Omental fat pad (tissue), 4 donors: ENCODE measurements at places on chromosomes 2 and 18.

- no peak for DNase-seq
These were observed 14.1 kb downstream of the CEP68 start for GRCh38 chr2:65070172-65070830.

GRCh38 chr2:240498958-240499260 is 58.9 kb downstream of the ANKMY1 start:
- peak; percentile 9 for DNase-seq

DNA sequence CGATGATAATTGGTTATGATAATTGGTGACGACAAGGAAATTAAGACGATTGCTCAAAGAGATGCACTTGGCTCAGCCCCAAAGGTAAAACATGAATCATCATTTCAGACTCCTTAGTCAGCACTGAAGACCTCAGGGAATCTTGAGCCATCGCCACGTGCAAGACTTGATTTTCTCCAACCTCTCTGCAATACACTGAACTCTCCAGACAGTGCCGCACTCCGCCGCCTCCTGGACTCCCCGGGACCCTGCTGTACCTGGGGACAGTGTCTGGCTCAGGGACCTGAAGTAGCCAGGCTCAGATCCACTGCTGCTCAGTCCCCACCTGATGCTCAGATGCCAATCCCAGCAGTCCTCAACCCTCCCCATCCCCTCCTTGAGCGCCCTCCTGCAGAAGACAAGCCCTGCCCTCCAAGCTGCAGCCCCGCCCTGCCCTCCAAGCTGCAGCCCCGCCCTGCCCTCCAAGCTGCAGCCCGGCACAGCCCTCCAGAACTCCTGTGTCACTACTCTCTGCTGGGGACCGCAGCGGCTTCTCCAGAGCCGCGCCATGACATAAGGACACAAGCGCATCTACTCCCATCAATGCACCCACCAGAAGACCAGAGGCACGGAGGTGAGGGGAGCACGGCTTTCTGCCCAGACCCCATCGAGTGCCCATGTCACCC is 1.1 kb downstream of the TMEM18 start:
- DNase-seq, result peak; percentile 36

- no peak for DNase-seq
These were observed 36.4 kb downstream of the SLC20A1 start for GRCh38 chr2:112682101-112682500.

- DNase-seq, result no peak
These were observed 163.0 kb upstream of the PXDN start for GRCh38 chr2:1907291-1907690.

- no peak for DNase-seq
These were observed 129.1 kb upstream of the LGALSL start for GRCh38 chr2:64324746-64325410.

DNA sequence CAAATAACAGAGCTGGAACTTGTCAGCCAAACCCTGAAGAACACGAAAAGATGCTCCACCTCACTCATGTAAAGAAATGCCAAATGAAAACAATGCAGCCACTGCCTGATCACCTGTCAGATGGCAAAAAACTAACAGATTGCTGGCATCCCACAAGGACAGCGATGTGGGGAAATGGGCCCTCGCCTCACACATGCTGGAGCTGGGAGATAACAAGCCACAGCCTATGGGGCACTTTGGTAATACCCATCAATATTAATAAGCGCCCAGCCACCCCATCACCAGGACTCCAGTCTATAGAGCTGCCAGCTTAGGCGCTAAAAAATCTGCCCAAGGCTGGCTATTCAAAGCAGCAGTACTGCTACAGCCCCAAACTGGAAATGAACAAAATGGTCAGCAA is 27.0 kb downstream of the TFCP2L1 start:
- no peak for DNase-seq

GRCh38 chr18:78974115-78974761 is 5.4 kb upstream of the SALL3 start:
- DNase-seq, result no peak

DNA sequence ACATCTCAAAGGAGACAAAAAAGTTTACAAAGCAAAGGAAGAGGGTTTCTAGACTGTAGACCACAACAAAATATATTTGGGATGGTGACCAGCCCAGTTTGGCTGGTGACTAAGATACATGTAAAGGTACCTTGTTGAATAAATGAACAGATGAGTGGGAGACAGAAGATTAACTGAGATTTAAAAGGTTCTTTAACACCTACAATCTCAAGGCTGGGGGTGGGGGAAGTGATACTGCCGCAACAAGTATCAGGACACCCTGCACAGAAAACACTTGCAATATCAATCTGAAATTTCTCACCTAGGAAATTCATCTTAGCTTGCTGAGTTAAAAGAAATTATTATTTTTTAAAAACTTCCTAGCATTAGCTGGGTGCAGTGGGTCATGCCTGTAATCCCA is 8.3 kb downstream of the RNF149 start:
- no peak for DNase-seq

- DNase-seq, result no peak
These were observed 298.8 kb downstream of the ZNF407 start for GRCh38 chr18:74896390-74896991.

DNA sequence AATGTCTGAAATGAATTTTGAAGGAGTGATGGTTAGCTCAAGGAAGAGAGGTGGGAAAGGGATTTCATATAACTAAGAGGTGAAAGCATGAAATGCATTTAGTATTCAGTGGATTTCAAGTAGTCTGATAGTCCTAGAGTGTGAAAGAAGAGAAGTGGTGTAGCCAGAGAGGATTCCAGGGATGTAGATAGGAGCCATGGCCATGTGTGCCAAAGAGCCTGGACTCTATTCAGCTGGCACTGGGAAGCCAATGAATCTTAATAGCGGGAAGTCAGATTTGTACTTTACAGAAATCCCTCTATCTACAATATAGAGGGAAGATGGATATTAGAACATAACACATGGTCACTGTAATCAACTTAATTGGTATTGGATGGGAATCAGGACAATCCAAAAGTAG is 8.3 kb upstream of the BOLL start:
- DNase-seq, result no peak

DNA sequence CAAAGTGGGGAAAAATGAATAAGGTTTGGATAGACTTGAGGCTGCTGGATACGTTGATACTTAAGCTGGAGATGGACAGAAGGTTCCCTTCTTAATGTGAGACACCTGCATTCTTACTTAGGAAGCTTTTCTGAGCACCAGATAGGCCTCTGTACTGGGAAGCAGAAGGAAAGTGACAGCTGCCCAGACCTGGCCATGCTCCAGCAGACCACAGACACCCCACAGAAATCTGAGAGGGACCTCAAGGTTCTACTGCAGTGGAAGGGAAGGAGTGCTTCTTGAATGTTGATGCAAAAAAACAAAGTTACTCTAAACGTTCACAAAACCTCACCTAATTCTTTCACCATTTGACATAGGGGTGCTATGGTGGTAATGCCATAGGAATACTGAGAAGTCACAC is 642.1 kb upstream of the ID2 start:
- DNase-seq, result no peak

- no peak for DNase-seq
These were observed 256.0 kb upstream of the HNMT start for GRCh38 chr2:137708311-137708710.

DNA sequence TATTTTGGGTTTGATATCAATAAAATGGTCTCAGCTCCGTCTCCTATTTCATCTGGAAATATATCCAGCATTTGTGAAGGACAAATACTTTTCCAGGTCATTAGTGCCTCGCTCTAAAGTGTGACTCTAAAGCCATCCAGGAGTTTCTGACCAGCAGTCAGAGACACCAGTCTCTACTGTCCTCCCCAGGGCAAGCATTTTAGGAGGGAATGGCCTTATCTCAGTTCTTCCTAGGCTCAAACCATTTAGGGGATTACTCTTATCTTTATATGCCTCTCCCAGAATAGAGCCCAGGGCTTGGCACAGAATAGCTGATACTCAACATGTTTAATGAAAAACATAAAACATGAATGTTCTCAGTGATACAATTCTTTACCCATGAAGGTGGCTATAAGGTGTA is 187.6 kb downstream of the NAPG start:
- no peak for DNase-seq

DNA sequence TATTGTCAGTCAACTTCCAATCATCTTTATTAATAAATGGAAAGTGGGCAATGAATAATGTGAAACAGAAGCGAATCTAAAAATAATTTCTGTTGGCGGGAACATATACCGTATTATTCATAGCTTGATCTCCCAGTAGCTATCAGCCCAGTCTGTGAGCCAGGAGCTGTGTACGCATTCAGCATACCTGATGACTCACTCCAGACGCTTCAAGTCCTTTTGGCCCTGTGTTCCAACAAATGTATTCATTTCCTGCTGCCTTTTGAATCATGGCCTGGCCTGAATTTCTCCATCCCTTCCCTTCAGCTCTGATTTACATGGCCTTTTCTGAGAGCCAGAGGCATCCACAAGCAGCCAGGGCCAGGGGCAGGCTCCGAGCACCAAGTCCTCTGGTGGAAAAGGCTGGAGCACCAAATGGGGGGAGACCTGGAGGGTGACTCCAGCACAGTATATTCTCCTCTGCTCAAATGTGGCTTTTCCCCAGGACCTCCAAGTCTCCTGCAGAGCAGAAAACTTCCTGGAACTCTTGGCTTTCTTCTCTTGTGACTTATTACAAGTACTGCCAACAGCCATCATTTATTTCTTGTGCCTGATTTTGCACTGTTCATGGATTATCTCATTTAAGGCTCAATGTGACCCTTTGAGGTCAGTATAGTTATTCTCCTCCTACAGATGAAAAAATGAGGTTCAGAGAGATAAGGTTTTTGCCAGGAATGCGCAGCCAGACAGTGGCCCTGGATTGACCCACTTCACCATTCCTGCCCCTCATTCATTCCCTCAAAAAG is 108.7 kb downstream of the EN1 start:
- no peak for DNase-seq

- DNase-seq, result no peak
These were observed 47.8 kb downstream of the ARHGEF4 start for GRCh38 chr2:130884503-130884902.

GRCh38 chr2:3962719-3963118 is 259.3 kb downstream of the DCDC2C start:
- no peak for DNase-seq

DNA sequence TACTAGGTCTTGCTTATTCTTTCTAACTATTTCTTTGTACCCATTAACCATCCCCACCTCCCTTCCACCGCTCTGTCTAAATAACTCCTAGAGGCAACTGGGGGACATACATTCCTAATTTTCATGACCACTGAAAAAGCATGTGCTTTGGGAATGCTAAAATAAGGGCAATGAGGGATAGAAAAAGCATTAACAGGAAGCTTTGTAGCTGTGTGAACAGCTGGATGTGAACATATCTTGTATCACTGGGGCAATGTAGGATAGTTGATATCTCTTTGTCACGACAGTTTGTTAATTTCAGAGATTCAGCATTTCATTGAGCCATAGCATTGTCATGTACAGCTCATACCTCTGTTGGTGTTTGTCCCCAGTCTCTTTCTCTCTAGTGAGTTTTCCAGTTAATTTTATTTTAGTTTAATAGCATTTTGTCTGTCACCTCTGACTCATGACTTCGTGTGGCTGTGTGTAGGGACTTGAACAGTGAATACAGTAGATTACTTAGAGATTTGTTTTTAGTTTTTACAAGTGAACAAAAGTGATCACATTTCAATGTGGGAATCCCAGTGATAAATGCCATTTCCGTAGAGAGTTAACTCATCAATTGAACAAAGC is 230.3 kb upstream of the NRP2 start:
- DNase-seq, result no peak

DNA sequence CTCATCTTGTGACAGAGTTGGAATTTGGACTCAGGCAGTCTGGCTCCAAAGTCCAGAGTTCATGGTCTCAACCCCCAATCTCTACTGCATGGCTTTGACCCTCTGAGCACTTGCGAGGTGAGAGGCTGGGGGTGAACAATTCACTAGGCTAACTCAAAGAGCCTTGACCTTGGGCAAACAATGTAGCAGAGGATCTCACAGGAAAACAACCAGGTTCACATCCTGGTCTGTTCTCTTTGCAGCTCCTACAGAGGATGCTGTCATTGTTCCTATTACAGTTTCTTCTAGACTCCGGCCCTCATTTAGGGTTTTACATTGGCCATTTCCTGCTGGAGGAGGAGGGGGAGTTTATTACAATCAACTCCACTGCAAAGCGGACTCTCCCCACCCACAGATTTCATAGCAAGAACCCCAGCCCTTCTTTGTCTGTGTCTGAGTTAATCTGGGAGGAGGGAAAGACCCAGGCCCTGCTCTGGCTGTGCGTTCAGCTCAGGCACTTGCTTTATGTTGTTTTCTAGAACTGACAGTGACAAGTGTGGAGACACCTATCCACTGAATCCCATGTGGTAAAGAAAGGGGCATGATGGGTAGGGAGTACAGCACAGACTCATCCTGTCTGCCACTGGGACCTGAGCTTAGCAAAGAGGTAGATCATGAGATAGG is 101.6 kb downstream of the LBH start:
- no peak for DNase-seq

- no peak for DNase-seq
These were observed 97.4 kb upstream of the DDX18 start for GRCh38 chr2:117717072-117717471.

GRCh38 chr2:64696636-64697035 is 42.9 kb upstream of the SERTAD2 start:
- no peak for DNase-seq

GRCh38 chr2:123438251-123438650 is 586.8 kb upstream of the CNTNAP5 start:
- DNase-seq, result no peak

GRCh38 chr2:122736279-122736678 is 980.8 kb downstream of the TSN start:
- DNase-seq, result no peak

DNA sequence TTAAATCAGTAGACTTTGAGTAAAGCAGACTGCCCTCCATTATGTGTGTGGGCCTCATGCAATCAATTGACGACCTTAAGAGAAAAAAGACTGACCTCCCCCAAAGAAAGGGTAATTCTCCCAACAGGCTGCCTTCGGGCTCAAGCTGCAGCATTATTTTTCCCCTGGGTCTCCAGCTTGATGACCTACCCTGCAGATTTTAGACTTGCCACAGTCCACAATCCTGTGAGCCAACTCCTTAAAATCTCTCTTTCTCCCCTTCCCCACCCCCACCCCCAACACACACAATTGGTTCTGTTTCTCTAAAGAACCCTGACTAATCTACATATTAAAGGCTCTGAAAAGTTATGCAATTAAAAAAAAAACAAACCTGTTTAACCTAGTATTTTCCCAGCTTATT is 89.4 kb downstream of the RNF152 start:
- no peak for DNase-seq

DNA sequence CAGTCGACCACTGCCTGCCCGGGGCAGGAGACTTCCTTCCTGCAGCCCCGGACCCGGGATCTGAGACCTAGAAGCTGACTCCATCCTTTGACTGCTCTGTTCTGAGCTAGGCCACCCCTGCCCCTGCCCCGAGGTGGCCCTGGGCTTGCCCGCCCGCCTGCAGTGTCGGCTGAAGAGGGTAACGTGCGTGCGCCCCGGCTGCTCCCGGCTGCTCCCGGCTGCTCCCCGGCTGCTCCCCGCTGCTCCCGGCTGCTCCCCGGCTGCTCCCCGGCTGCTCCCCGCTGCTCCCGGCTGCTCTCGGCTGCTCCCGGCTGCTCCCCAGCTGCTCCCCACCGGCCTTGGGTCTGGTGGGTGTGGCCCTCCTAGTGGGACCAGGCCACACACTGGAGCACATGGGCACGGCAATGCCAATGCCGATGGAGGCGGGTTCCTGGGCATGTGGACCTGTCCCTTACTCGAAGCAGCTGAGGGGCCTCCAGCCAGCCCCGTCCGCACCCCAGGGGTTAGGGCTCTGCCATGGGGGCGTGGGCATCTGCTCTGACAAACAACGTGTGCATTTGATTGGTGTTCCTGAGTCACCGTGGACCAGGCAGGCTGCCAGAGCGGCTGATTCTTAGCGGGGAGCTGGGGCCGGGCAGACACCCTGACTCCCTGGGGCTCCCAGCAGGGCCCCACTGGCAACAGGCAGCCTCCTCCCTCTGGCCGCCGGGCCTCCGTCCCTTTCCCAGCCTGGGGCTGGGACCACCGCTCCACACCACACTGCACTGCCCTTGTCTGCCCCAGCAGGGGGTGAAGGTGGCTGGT is 2.0 kb upstream of the GAL3ST2 start:
- peak; percentile 57 for DNase-seq
